ENCODE measurements at places on chromosomes 5 and 9.

DNA sequence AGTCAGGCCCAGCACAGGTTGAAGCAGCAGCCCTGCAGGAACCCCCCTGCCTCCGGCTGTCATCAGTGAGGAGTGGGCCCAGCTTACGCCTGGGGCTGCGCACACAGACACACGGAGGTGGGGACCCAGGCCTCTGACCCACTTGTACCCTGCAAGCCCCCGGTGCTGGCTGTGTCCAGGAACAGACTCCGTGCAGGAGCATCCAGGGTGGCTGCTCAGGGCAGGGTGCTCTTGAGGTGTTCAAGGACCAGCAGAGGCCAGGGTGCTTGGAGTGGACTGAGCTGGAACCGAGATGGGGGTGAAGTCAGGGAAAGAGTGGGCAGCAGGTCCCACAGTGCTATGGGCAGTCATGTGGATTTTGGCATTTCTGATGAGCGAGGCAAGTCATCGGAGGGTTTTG is 199.5 kb downstream of the CACNA1B start:
- no peak for DNase-seq

- peak; percentile 47 for DNase-seq
Measured at GRCh38 chr9:34651876-34652601, at the start of gene IL11RA. Gene IL11RA, plus strand, starts transcription at chr9:34652185. Its CDS starts 3,033 bp downstream, at chr9:34655218.

- DNase-seq = no peak
Measured at GRCh38 chr5:170319301-170319700, 21.7 kb upstream of the LCP2 start.

DNA sequence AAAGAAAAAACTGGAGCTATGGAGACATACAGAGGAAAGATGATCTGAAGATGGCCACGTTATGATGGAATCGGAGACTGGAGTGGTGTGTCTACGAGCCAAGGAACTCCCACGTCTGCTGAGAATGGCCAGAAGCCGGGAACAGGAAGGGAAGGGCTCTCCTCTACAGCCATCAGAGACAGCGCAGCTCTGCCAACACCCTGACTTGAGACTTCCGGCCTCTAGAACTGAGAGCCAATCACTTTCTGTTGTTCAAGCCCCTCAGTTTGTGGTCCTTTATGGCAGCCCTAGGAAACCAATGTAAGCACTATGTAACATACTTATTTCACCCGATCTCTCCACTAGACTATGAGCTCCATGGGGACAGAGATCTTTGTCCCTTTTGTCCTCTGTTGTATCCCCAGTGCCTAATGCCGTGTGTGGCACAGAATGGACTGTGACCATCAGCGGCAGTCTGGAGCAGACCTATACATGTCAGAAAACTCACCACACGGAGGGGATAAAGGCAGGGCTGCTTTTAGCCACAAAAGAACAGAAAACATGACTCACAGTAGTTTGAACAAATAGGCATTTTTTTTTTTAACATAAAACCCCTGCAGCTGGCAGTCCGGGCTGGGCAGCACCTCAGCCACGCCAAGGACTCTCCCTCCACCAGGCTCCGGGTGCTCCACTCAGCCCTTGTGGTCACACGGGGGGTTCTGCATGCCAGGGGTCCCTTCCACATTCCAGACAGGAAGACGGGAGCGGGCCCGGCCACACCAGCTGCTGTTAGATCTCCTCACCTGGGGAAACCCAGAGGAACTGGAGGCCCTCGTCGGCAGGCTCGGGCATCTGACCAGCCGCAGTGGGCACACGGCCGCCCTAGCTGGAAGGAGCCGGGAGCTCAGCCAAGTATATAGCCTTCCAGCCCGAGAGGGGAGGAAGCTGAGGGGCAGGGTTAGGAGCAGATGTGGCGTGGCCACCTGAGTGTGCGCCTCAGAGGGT is 16.1 kb upstream of the MXD3 start:
- no peak for DNase-seq

- DNase-seq = no peak
Measured at GRCh38 chr9:134592018-134592818, 49.4 kb upstream of the COL5A1 start.

Measured in stimulated activated CD4-positive, alpha-beta T cell treated with anti-CD3 and anti-CD28 coated beads, Interleukin-4, amount 100 ng/mL, for 48 hours (primary cell).